ENCODE measurements at places on chromosomes 6 and 20. TPM values are rescaled to one million over a fixed set of nuclear protein-coding genes. Genes with fewer than 3 reads are reported as not detected.

PPIL6 gene
- 1.4 TPM for total RNA-seq

RUNX2 gene
- 1.3 TPM for total RNA-seq

CLIC5 gene
- not detected for total RNA-seq

CNBD2 gene
- 1.7 TPM for total RNA-seq

OOEP gene
- not detected for total RNA-seq

ZNF165 gene
- total RNA-seq = 0.52 TPM

FNDC1 gene
- total RNA-seq = 0.16 TPM

BAK1 gene
- 6.3 TPM for total RNA-seq

COX4I2 gene
- total RNA-seq = not detected

GJA1 gene
- total RNA-seq = 120 TPM

DOP1A gene
- total RNA-seq = 22.8 TPM

MICA gene
- total RNA-seq = 46.5 TPM

CST7 gene
- not detected for total RNA-seq

RAET1E gene
- 1.4 TPM for total RNA-seq

SIRPD gene
- not detected for total RNA-seq

PLA2G7 gene
- not detected for total RNA-seq

LTB gene
- not detected for total RNA-seq

NKX2-2 gene
- total RNA-seq = under 0.01 TPM

RARS2 gene
- 27.4 TPM for total RNA-seq

EPPIN gene
- total RNA-seq = not detected

ABHD16B gene
- not detected for total RNA-seq

PBOV1 gene
- not detected for total RNA-seq

TBX18 gene
- total RNA-seq = 8.2 TPM

CRYBG1 gene
- 8.0 TPM for total RNA-seq

UBE2V1 gene
- 28.1 TPM for total RNA-seq

RAET1L gene
- total RNA-seq = not detected

GZF1 gene
- 46.9 TPM for total RNA-seq

RSPH9 gene
- 0.95 TPM for total RNA-seq

TTLL9 gene
- total RNA-seq = 0.16 TPM

PROKR2 gene
- total RNA-seq = not detected

IL17F gene
- total RNA-seq = not detected

GMPR gene
- total RNA-seq = 4.4 TPM

DUSP15 gene
- 0.26 TPM for total RNA-seq

CST4 gene
- not detected for total RNA-seq

RMND1 gene
- total RNA-seq = 29.5 TPM

C6orf15 gene
- not detected for total RNA-seq

FAXC gene
- 0.26 TPM for total RNA-seq

RFX6 gene
- total RNA-seq = not detected

BPIFB2 gene
- total RNA-seq = not detected

BLCAP gene
- 22.7 TPM for total RNA-seq

PTPRT gene
- total RNA-seq = not detected

FOXQ1 gene
- total RNA-seq = 2.2 TPM

CDH22 gene
- total RNA-seq = not detected

SLC16A10 gene
- total RNA-seq = not detected

RAMACL gene
- total RNA-seq = 0.43 TPM

GGTLC1 gene
- not detected for total RNA-seq

CLPSL1 gene
- not detected for total RNA-seq

PHACTR3 gene
- not detected for total RNA-seq

TAAR2 gene
- not detected for total RNA-seq

OR2J3 gene
- not detected for total RNA-seq

DOK5 gene
- total RNA-seq = 26.8 TPM

TMEM74B gene
- total RNA-seq = not detected

ETV7 gene
- 0.47 TPM for total RNA-seq

TNFRSF6B gene
- 0.52 TPM for total RNA-seq

NKAIN2 gene
- not detected for total RNA-seq

TXLNB gene
- total RNA-seq = 1.9 TPM

C20orf141 gene
- not detected for total RNA-seq

MOG gene
- not detected for total RNA-seq

RPS6KA2 gene
- 38.1 TPM for total RNA-seq

LY6G6C gene
- total RNA-seq = not detected

All from bronchial smooth muscle cell (primary cell).